ENCODE measurements at places on chromosomes 16 and 17.

- DNase-seq: no peak
These were observed 36.8 kb downstream of the HS3ST3B1 start for GRCh38 chr17:14337596-14338079.

DNA sequence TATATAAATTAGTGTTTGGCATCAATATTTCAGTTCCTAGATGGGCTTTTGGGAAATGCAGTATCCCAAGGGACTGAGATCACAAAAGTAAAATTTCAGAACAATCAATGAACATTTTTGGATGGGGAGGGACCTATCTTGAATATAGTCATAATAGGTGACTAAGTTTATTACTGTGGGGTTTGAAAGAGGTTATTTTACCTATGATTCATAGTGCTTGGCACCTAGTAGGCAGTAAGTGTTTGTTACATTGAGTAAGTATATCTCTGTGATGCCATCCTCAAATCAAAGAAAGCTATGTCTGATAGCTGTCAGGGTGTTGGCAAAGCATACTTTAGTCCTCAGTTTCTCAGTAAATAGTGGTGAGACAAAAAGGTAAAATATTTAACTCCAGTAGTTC is 36.9 kb downstream of the ZNF207 start:
- DNase-seq: no peak

- no peak for DNase-seq
These were observed 130.3 kb downstream of the CCDC144A start for GRCh38 chr17:16820161-16820877.

GRCh38 chr17:36731811-36732210 is 130.4 kb downstream of the MRM1 start:
- DNase-seq: no peak

- DNase-seq: no peak
These were observed 58.3 kb upstream of the DHX40 start for GRCh38 chr17:59506894-59507726.

- peak; percentile 88 for DNase-seq
These were observed 122.5 kb downstream of the ZNF423 start for GRCh38 chr16:49733313-49734009.

DNA sequence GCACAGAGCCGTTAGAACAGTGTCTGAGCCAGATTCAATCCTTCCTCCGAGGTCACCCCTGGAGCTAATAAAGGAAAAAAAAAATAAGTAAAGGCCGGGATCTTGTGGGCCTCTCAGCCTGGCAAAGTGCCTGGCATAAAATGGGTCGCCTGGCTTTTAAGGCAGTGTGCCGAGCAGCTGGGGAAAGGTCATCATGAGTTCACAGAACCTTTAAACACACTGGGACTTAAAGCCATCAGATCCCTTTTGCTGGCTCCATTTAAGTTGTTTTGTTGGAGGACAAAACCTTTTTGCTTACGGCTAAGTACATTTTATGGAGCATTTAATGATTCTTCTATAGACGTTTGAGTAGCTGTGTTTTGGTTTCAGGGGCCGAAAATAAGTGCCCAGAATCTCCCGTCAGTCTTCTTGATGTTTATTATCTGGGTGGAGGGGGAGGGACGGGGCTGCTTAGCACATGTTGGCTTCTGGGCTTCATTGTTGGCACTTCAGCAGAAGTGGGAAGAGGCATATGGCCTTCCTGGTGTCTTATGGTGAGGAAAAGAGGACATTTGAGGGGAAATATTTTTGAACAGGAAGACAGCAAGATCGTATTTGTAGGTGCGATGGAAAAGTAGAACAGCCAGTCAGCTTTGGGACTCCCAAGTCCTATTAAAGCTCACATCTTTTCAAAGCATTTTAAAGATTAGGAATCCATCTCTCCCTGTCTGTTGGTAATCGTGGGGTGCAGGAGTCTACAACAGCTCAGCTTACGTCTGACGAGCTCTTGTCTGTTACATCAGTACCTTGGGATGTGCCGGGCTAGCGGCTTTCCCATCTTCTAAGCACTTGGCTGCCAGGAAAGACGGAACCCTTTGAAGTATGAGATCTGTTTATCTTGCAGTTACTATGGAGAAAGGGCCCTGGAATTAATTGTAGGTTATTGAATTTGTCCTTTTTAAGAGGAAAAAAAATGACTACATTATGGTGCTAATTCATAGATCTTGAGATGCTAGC is 31.1 kb downstream of the RBFOX1 start:
- peak; percentile 29 for DNase-seq

DNA sequence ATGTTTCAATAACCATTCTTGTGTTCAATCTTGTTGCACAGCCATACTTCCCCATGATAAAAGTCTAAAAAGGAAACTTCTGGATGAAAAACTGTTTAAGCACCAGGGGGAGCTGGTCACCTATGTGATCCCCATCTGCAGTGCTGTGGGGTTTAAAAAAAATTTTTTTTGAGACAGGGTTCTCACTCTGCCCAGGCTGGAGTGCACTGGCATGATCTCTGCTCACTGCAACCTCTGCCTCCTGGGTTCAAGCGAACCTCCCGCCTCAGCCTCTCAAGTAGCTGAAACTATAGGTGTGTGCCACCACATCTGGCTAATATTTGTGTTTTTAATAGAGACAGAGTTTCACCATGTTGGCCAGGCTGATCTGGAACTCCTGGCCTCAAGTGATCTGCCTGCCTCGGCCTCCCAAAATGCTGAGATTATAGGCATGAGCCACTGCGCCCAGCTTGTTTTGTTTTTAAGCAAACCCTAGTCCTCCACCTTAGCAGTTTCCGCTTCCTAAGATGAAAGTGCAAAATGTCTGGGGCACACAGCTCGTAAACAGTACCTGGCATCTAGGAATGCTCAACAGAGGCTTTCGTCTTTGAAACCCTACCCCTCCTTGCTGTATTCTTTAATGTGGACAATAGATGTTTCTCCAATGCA is 25.4 kb downstream of the DNAJA2 start:
- DNase-seq: peak; percentile 24
